DMS79 treated with DMSO at 0.1 percent for 48 hours (cell line): ENCODE measurements at places on chromosomes 3 and 15.

GRCh38 chr3:62686503-62687294 lies 188.5 kb downstream of the CADPS start:
- no peak for DNase-seq

- no peak for DNase-seq
Measured at GRCh38 chr3:125079675-125080045, 23.9 kb upstream of the HEG1 start.

- peak; percentile 63 for DNase-seq
Measured at GRCh38 chr3:182713743-182714517, 79.4 kb upstream of the ATP11B start.

DNA sequence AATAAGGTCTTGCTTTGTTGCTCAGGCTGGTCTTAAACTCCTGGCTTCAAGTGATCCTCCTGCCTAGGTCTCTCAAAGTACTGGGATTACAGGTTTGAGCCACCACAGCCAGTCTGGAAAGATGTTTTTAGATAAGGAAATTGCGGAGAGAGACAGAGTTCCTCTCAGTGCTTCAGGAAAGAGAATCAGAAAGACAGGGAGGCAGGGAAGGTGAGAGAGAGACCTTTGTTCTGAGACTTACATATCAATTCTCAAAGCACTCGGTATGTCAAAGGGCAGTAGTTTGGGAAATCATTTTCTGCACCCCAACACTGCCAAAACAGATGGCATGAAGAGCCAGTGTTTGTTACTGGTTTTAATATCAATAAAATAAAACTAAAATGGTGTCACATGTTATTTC lies 13.1 kb upstream of the GCNT3 start:
- DNase-seq, result no peak

- DNase-seq, result no peak
Measured at GRCh38 chr3:50658831-50659230, 15.9 kb upstream of the DOCK3 start.

DNA sequence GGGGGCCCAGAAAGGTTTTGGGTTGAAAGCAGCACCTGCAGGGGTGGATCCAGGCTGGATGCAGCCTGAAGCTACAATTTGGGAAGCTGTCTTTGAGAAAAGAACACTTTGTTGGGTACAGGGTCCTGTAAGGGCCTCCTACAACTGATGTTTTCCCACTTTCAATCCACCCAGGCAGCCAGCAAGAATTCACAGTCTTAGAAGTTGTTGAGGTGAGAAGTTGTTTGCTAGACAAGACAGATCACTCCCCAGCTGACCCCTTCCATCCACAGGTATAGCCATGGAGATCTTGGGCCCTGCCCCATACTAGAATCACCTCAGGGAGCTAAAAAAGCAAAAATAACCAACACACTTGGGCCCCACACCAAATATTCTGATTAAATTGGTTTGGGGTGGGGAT lies 10.3 kb upstream of the SMAD6 start:
- DNase-seq, result no peak

DNA sequence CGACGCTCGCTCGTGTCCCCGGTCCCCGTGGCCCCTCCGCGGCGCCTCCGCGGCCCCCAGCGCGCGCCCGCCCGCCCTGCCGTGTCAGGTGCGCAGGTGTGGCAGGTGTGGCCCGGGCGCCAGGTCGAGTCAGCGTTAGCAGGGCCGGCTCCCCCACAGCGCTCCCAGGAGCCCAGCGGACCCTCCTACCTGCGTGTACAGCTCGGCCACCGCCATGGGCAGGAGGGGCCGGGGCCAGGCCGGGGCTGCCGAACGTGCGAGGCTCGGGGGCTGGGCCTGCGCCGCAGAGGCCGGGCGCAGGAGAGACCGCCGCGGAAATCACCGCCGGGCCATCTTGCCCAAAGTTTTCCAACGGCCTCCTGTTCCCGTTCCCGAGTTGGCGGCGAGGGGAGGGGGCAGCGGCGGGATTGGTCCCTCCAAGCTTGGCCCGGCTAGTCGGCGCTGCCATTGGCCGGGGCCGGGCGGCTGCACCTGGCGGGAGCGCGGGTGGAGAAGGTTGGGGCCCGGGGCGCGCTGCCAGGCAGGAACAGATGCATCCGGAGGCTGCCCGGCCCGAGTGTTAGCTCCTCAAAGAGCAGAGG lies at the start of gene MYO5C:
MYO5C (minus strand) TSS at position 384 of the 581 bp plus-strand sequence; CDS start at position 216, 168 bp downstream.
- peak; percentile 61 for DNase-seq

DNA sequence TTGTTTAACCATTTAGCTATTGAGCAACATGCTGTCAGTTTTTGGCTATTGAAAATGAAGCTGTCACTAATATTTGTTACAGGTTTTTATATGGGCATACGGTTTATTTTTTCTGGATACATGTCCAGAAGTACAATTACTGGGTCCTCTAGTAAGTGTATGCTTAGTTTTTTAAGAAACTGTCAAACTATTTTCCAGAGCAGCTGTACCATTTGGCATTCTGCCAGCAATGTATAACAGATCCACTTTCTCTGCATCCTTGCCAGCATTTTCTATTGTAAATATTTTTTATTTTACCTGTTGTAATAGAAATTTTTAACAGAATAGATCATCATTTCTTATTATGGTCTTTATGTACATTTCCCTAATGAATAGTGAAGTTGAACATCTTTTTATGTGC lies 658.8 kb downstream of the EDEM1 start:
- DNase-seq, result no peak

DNA sequence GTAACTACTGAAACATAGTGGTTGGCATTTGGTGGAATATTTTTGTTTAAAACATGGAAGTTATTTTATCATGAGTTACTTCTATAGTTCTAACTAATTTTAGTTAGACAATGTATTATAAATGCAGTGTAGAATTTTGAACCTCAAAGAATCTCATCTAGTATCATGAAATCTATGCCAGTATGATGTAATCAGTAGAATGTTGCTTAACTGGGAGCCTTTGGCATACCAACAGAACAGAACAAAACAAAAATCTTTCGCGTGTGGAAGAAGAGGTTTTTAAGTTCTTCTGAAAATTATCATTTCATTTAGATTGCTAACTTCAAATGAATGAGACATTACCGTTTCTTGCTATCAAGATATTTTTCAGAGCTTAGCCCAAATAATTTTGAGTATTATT lies 98.4 kb upstream of the LRRFIP2 start:
- DNase-seq, result no peak

GRCh38 chr3:175111036-175111435 lies 251.9 kb downstream of the NAALADL2 start:
- no peak for DNase-seq

- no peak for DNase-seq
Measured at GRCh38 chr15:98127586-98127985, 167.1 kb downstream of the ARRDC4 start.
